ENCODE measurements at places on chromosomes 1 and 21. TPM values are rescaled to one million over a fixed set of nuclear protein-coding genes. Genes with fewer than 3 reads are reported as not detected.

DNA sequence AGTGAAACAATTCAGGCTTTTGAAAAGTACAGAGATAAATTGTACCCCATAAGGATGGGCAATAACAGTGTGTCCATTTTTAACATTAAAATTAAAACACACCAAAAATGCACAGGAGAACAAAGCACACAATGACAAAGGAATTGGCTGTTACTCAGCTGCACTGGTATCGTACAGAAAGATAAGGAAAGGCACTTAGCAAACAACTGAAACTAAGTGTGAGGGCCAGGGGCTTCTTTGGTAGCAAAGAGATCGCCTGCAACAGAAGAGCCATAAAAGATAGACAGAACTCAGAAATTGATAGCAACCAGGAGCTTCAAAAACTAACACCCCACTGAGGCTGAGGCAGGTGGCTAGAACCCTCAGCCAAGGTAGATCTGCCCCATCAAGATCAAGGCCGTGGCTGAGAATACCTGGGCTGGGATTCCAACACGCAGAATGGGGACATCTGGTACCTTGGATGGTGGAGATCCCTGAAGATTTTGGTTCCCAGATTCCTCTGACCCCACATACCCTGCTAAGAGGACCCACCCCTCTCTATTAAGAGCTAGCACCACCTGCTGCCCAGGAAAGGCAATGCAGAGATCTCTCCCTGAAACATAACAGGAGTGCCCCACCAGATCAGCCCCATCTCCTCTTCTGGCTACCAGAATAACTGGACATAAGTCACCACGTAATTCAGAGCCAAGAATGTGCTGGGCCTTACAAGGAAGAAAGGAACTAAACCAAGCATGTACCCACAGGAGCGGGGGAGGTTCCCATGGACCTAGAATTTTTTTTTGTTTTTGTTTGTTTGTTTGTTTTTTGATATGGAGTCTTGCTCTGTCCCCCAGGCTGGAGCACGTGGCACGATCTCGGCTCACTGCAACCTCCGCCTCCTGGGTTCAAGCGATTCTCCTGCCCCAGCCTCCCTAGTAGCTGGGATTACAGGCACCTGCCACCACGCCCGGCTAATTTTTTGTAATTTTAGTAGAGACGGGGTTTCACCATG lies 16.2 kb downstream of the PLEKHO1 start:
- peak; percentile 62 for DNase-seq
- H3K4me3 ChIP-seq: no peak overlapping the region
- H3K27ac ChIP-seq: no peak overlapping the region
- peaks cover 37% of the 10 kb centered on the region for H3K4me1 ChIP-seq
- H3K36me3 ChIP-seq: peaks cover 2% of the 10 kb centered on the region
- H3K27me3 ChIP-seq: peaks cover 2% of the 10 kb centered on the region

- H3K27ac ChIP-seq: no peak overlapping the region
- H3K4me3 ChIP-seq: no peak overlapping the region
- peaks cover 3% of the 10 kb centered on the region for H3K27me3 ChIP-seq
- no peak for DNase-seq
These were observed 222.3 kb downstream of the TPR start for GRCh38 chr1:186152620-186153239.

DNA sequence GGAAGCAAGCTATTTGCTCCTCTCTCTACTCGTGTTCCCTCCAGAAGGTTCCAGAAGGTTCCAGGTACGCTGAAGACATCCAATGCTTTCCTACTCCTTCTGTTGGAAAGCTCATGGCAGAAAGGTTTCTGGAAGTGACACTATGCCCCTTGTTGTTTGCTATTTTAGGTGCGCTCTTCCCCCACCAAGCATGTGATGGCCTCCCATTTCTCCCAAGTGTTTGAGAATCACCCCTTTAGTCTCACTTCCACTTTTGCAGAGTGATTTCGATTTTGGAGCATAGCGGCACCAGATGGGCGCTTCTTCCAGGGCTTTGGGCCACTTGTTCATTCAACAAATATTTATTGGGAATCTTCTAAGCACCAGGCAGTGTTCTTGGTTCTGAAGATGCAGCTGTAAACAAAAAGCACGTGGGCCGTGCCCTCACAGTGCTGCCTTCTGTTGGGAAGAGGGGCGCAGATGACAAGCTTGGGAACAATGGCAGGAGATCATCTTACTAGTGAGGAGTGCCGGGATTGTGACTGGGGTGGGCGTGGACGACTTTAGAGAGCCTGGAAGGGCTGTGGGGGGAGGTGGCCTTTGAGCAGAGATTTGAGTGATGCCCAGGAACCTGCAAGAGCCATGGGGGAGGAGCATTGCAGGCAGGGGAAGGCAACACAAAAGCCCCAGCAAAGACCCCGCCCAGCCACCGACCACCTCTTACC lies 43.0 kb upstream of the TARDBP start:
- no peak overlapping the region for H3K27ac ChIP-seq
- H3K36me3 ChIP-seq: no peaks in the 10 kb centered on the region
- peaks cover 14% of the 10 kb centered on the region for H3K4me1 ChIP-seq
- H3K4me3 ChIP-seq: no peak overlapping the region

- DNase-seq: no peak
- H3K27ac ChIP-seq: no peak overlapping the region
- H3K36me3 ChIP-seq: no peaks in the 10 kb centered on the region
- H3K4me1 ChIP-seq: no peaks in the 10 kb centered on the region
These were observed 21.8 kb downstream of the FCRL3 start for GRCh38 chr1:157678721-157679120.

POU3F1 gene
- not detected for total RNA-seq

PLA2G2C gene
- 0.18 TPM for total RNA-seq
